ENCODE measurements at places on chromosomes 6 and 20.

DNA sequence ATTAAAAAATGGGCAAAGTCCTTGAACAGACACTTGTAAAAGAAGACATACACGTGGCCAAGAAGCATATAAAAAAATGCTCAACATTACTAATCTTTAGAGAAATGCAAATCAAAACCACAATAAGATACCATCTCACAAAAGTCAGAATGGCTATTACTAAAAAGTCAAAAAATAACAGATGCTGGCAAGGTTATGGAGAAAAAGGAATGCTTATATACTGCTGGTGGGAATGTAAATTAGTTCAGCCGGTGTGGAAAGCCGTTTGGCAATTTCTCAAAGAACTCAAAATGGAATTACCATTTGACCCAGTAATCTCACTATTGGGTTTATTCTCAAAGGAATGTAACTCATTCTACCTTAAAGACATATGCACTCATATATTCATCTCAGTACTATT is 166.6 kb downstream of the KHDC1L start:
- DNase-seq, result no peak

DNA sequence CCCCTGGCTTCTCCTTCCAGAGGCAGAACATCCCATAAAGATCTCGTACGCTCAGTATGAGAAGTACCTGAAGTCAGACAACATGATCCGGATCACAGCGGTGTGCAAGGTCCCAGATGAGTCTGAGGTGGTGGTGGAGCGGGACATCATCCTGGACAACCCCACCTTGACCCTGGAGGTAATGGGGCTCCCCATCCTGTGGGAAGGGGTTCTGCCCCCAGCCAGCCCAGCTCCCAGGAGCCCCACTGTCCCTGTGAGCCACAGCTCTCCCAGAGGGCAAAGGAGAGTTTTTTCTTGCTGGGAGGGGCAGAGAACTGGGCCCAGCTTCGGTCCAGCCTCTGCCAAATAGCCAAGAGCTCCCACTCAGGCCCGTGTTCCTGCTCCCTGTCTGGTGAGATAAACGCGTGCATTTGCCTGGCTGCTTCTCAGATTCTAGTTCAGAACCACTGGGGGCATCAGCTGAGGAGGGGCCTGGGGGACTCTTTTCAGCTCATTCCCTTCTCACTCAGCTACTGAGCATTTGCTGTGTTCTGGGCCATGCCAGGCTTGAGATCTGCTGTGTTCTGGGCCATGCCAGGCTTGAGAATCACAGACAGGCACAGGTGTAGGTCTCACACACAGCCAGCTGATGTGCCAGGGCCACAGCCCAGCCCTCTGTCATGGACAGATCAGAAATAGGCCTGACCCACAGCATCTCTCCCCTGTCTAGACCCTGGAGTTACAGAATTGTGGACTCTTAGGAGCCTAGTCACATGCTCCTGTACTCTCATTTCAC is 39.5 kb downstream of the TGM3 start:
- no peak for DNase-seq

DNA sequence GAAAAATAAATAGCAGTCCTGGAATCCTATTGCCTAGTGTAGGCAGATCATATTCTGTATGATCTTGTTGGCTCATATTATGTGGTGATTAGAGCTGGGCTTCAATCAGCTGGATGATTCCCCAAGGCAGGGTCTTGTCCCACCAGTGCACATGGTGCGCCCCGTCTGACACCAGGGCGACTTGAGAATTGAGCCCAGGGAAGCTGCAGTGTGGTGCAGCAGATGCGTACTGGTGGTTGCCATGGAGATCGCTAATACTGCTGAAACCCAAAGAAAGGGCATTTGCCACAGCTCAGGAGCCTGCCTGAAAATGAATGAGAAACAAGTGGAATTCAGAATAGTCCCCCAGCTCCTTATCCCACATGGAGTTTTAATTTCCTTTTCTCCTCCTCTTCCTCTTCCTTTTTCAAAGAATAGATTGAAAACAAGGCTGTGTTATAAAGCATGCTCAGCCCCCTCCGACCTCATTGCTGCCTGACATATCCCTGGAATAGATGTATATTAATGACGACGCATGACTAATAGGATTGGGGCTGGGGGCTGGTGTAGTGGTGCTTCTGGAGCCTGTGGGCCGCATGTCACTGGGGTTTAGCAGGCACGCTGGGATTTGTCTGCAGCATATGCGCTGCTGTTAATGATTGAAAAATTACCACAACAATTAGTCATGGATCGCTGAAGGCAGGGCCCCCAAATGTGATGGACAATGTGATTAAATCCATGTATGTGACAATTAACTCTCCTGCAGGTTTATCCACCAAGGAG is 210.5 kb downstream of the FARS2 start:
- DNase-seq, result no peak

- DNase-seq, result no peak
Observed at GRCh38 chr20:55205665-55206064, 730.3 kb downstream of the DOK5 start.

- DNase-seq, result no peak
Observed at GRCh38 chr20:41360831-41361756, 5.5 kb downstream of the EMILIN3 start.

GRCh38 chr6:30562470-30563425 is 5.7 kb downstream of the PRR3 start:
- no peak for DNase-seq

DNA sequence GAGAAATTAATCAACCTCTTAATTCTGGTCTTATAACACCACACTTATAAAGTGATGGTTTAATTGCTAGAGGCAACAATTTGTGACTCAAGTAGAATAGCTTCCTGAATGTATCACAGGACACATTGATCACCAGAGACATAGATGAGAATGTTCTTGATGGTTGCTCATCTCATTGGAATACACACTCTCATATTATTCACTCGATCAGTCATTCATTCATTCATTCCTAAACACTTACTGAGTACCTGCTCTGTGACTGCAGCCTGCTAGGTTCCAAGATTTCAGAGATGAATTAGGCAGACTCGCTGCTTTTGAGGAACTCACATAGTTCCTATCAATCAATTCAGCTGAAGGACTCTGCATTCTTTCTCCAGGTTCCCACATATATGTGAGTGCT is 365.1 kb upstream of the SOX4 start:
- no peak for DNase-seq

- DNase-seq, result no peak
Observed at GRCh38 chr6:89630488-89630887, 8.1 kb downstream of the LYRM2 start.

DNA sequence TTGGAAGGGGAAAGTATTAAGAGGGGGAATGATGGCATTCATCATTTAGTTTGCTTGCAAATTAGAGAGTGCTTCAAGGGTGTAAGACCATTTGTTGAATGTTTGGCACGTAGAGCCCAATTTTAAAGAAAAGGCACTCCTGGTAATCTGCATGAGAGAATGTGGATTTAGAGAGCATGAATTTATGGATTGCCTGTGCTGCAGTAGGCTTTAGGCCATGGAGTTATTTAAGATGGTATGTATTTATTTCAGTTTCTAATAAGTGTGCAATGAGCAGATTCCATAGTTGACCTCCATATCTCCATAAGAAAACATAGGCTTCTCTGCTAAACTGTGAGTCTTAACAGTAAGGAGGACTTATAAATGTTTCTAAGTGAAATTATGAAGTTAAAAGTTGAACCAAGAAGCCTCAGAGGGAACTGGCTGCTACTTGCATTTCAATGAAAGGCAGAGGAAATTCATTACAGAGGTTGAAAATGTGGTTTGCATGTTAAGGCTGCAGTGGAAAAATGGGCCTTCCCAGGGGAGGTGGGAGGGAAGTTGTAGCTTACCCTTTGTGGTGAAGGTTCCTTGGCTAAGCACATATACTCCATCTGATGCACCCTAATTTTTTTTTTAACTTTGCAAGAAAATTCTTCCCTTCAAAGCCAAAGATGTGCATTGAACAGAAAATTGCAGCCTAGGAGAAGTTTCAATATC is 134.2 kb downstream of the CARMIL1 start:
- DNase-seq, result no peak

GRCh38 chr6:55678330-55679224 is 99.6 kb upstream of the HMGCLL1 start:
- DNase-seq, result peak; percentile 69

DNA sequence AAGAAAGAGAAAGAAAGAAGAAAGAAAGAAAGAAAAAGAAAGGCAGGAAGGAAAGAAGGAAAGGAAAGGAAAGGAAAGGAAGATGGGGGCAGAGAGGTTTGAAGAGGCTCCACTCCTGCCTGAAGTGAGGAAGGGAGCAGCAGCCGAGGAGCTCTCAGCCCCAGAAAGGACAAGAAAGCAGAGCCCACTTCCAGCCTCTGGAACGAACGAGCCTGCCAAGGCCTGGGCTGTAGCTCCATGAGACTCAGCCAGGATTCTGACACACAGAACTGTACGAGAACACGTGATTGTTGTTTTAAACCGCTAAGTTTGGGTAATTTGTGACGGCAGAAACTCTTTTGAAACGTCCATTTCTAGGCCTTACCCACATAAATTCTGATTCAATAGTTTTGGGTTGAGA is 69.5 kb downstream of the TTLL2 start:
- DNase-seq, result no peak

GRCh38 chr6:62298745-62299392 is 12.8 kb upstream of the KHDRBS2 start:
- DNase-seq, result peak; percentile 81
